ENCODE measurements at places on chromosomes 6 and 20.

DNA sequence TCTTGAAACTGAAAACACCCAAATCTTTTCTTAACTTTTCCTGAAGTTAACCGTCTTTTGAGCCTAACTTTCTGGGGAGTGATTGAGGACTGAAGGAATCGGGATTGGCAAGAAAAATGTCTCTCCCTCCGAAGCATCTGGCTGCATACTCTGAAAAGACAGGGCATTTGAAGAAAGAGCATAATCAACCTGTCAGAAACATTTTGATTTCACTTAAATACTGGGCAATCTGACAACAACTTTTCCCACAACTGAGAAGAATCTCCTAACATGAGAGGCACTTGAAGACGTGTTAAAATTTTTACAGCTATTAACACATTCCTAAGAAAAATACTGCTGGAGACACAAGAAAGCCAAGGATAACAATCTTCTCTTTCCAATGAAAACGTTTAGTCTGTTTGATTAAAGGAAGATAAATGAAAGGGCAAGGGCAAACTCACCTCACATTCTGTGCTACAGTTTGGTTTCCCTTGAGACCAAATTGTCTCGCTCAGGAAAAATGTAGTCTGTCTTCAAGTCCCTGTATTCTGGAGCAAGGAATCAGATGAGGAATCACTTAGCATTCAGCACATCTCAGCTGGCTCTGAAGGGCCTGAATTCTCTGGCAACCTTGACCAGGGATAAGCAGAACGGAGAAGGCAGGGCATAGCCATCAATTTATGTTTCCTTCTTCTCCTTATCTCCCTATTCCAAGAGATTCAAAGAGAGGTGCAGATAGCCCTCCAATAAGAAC, 76.1 kb downstream of the TBX18 start:
- no peak for DNase-seq

DNA sequence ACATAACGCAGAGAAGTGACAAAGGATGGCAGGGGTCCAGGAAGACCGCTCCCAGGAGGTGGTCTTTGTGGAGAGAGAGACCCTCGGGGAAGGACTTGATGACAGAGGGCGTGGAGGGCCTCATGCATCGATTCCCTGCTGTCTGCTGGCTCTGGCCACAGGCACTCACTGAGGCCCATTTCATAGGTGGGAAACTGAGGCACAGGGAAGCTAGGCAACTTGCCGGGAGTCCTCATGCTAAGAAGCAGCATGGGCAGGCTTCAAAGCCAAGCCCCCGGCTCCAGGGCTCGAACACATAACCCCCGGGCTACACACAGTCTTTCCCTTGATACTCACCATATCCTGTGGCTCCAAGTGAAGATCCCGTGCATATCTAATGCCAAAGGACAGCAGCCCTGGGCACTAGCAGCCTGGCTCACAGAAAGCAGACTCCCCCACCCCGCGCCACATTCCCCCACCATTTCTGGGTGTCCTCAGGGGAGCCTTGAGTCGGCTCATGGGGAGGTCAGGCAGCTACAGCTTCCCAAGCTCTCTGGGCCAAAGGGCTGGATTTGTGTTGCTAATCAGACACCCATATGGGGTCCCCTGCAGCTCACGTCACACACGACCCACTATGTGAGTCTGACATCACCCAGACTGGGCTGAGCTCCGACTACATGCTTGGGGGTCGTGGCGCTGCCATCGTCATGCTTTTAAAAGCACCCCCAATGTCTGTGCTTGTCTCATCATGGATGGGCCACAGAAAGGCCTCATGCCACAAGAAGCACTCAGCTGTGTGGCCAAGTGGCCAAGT, 130.9 kb upstream of the PMEPA1 start:
- no peak for DNase-seq

- DNase-seq: no peak
Measured at GRCh38 chr6:169174516-169175359, 78.9 kb downstream of the THBS2 start.

DNA sequence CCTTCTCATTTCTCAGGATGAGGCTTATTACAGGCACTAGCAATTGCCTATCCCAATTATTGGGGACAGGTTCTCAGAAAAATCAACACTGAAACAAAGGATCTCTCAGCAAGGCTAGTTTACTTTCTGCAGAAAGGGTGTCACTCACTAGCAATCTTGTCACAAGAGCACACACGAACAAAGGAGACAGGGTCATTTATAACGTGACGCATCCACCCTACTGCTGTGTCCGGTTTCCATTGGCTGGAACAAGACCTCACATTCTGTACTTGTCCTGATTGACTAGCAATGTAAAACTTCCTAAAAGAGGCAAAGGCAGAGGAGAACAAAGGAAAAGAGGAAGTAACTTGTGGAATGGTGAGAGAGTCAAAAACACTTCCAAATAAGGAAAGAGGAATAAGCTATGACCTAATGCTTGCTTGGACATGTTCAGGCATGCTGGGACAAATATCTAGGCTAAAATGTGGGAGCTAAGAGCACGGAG, 160.2 kb upstream of the STXBP5 start:
- DNase-seq: no peak

Data from CD4-positive, alpha-beta T cell treated with Interleukin-12 subunit alpha and Interleukin-12 subunit beta, for 1 hour (primary cell).